AG20443 (cell line): ENCODE measurements at places on chromosomes 2 and 18.

DNA sequence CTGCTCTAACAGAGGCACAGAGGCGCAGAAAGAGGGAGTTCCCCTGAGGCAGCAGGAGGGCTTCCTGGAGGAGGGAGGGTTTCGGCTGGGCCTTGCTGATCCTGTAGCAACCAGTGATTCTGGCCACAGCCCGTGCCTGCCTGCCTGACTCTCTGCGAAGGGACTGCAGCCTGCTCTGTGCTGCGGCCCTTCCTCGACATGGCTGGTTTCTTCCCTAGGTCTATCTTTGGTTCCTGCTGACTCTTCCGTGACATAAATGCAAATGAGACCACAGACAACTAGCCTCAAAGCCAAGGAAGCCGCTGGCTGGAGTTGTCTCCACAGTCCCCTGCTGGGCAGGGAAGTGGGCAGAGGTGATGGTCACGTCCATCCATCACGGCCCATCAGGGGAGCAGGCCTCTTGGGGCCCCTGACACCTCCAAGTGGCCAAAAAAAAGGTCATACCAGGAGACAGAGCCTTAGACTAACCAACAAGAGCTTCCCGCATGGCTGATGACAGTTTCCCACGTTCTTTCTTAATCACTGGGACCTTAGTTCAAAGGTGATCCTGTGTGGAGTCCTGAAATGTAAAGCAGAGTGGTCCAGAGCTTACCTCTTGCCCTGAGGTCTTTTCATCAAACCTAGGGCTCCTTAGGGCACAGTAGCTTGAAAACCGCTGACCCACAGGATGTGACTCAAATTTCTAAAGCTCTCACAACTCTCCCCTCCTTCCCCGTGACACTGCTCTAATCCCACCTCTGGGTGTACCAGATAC is 55.3 kb downstream of the HS1BP3 start:
- DNase-seq: no peak

- DNase-seq: peak; percentile 75
Measured at GRCh38 chr2:106990297-106990696, 104.3 kb upstream of the ST6GAL2 start.

- DNase-seq: no peak
Measured at GRCh38 chr2:223669453-223670225, 67.5 kb upstream of the SCG2 start.

GRCh38 chr2:207161247-207162123 is 4.3 kb downstream of the KLF7 start:
- peak; percentile 20 for DNase-seq

- DNase-seq: no peak
Measured at GRCh38 chr18:24989760-24990593, 362.0 kb downstream of the ZNF521 start.

DNA sequence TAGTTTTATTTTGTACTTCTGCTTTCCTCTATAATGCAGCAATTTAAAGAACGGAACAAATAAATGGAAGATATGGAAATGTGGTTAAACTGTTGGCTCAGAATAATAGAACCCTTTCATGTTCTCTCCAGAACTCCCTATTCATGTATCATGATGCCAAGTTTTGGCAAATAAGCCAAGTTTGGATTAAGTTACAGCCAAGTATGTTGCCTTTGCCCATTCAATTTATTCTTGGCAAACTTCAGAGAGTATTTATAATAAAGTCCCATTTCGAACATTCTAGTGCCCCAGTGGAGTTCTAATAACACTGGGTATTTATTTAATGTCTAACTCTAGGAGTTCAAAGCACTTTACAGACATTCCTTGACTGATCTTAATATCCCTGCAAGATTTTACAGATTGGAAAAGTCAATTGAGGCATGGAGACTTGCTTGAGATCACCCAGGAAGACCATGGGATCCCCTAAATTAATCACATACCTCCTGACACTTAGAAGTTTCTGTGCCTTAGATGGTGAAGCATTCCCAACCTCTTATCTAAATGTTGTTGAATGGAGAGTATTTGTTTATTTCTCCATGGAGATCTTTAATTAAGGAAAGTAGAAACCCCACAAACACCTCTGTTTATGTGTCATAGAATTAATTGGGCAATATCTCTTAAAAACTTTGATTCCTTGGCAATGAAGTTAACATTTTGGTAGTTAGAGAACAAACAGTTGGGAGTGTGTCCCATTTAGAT is 106.7 kb downstream of the ACKR3 start:
- DNase-seq: no peak

GRCh38 chr18:40576507-40577115 is 1378.4 kb upstream of the PIK3C3 start:
- DNase-seq: no peak

DNA sequence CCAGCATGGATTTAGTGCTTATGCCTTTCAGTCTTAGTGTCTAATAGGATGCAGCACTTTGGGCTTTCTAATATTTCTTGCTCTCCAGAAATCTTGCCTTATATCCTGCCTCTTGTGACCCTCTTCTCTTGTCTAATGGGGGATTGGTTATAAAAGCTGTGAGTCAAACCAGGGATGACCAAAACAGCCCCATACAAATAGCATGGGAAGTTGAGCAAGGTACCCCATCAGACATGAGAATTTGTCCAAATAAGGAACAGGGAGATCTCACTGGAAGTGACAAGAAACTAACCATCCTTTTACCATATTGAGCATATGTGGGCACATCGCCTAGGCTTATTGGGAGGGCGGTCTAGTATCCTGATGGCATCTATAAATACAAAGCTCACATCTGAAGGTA is 78.8 kb upstream of the BZW1 start:
- no peak for DNase-seq

- DNase-seq: no peak
Measured at GRCh38 chr2:85802354-85803103, 48.7 kb downstream of the ATOH8 start.

- peak; percentile 16 for DNase-seq
Measured at GRCh38 chr18:67385455-67385854, 131.1 kb downstream of the DSEL start.

- DNase-seq: no peak
Measured at GRCh38 chr2:85952196-85952734, 63.5 kb upstream of the ST3GAL5 start.

- DNase-seq: peak; percentile 22
Measured at GRCh38 chr2:105712981-105713596, 31.6 kb upstream of the NCK2 start.

DNA sequence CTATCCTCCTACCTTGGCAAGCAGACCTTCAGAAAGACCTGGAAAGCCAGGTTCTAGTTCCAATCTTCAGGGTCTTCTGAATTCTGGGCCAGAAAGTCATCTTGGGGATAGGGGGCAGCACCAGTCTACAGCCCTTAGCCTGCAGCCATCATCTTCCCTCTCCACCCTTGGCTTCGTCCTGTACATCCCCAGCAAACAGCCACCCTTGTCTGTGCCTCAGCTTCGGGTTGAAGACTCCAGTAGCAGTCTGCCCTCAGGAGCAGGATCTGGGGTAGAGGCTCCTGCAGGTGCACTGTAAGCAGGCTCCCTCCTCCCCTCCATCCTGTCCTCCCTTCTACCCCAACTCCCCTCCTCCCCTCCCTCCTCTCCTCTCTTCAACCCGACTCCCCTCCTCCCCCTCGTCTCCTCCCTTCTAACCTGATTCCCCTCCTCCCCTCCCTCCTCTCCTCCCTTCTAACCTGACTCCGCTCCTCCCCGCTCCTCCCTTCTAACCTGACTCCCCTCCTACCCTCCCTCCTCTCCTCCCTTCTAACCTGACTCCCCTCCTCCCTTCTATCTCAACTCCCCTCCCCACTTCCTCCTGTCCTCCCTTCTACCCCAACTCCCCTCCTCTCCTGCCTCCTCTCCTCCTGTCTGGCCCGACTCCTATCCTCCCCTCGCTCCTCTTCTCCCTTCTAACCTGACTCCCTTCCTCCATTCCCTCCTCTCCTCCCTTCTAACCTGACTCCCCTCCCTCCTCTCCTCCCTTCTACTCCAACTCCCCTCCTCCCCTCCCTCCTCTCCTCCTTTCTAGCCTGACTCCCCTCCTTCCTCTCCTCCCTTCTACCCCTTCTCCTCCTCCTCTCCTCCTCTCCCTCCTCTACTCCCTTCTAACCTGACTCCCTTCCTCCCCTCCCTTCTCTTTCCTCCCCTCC is 90.1 kb upstream of the SMAD2 start:
- no peak for DNase-seq

DNA sequence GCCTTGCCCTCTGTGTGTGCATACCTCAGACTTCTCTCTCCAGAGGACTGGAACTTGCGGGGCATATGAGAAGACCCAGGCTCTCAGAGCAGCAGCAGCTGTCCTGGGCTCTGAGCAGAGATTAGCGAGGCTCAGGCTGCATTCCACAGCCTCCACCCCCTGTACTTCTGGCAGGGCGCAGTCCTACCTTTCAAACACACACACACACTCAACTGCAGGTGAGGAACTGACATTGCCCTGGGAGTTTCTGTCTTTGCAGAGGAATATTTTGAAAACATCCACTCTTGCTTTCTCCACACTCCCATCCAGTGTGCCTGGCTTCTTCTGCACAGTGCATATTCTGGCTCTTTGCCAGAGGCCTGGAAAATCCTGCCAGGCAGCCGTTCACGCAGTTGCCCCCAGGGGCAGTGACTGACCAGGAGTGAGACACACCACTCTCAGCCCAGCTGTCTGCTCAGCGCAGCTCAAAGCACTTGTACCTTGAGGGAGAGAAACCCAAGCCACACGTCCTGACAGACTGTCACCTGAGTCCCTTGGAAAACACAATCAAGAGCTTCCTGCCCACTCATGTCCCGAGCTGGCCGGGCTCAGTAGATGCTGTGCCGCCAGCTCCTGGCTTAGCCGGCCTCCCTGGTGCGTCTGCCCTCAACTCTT is 460.8 kb downstream of the RNF144A start:
- DNase-seq: no peak

DNA sequence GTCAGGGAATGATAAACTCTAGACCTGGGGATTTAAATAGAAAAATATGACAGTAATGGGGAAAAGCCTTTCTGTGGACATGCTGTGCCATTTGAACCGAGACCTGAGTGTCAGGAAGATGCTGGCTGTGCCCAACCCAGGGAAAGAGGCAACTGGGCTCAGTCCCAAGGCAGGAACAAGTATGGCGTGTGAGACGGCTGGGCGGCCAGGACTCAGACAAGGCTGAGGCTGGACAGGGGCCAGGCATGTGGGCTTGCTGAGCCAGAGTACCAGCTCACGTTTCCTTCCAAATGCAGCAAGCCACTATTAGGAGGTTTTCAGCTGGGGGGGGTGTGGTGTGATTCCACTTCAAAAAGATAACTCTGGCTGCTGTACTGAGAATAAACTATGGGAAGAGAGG is 92.4 kb downstream of the INPP5D start:
- DNase-seq: peak; percentile 66

- DNase-seq: no peak
Measured at GRCh38 chr2:140639628-140640027, 1491.2 kb downstream of the LRP1B start.

GRCh38 chr2:232369126-232369951 is 9.2 kb upstream of the ALPP start:
- DNase-seq: no peak

DNA sequence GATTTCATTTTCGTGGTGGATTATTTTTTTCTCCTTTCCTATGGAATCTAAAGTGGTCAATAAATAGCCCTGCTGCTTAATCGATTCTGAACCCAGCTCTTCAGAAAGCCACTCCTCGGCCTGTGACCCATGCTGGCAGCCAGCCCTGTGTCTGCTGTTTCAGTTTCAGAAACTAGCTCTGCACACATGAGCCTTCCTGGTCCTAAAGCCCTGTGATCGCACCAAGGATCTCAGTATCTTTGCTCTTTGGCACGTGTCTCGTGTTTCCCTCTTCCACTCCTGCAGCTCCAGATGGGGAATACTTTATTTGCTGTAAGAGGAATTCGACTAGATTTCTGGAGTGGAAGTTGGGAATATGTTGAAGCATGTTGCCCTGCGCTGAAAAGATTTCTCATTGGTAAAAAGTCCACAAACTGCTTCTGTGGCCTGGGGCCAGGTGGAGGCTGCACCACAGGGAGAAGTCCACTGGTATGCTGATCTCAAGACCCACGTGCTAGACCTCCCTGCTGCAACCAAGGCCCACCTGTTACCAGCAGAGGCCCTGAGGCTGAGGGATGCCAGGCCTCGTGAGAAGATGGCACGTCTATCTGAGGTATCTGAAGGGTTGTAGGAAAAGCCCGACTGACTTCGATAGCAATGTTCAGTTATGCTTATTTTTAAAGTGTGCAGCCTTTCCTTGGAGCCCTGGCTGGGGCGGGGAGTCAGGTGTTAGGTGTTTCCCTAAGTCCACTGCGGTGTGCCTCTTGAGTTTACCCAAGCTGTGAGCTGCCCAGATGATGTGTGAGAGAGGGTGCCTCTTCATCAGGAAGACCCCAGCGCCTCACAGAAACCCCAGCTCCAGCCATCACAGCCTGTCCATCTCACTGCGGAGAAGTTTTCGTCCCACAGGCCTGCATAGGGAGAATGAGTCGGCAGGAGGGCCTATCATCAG is 33.6 kb upstream of the CELF4 start:
- no peak for DNase-seq

- DNase-seq: no peak
Measured at GRCh38 chr2:75233965-75234364, 34.6 kb upstream of the TACR1 start.

- DNase-seq: no peak
Measured at GRCh38 chr18:50311650-50312049, 24.2 kb upstream of the CXXC1 start.

DNA sequence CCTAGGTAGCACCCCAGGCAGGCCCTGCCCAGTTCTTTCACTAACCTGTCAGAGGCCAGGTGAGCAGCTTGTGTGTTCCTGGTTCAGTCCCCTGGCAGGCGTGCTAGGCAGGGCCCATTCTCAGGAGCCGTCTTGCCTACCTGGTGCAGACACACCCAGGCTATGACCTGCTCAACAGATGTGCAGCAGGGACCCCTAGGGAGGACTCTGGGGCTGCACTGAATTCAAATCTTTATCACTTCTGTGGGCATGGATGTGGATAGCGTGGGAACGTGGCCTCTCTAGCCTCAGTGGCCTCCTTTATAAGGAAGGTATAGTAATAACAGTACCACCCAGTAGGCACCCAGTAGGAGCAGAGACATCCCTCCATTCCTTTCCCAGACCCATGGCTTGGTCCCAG is 48.4 kb downstream of the PLEKHB2 start:
- no peak for DNase-seq

DNA sequence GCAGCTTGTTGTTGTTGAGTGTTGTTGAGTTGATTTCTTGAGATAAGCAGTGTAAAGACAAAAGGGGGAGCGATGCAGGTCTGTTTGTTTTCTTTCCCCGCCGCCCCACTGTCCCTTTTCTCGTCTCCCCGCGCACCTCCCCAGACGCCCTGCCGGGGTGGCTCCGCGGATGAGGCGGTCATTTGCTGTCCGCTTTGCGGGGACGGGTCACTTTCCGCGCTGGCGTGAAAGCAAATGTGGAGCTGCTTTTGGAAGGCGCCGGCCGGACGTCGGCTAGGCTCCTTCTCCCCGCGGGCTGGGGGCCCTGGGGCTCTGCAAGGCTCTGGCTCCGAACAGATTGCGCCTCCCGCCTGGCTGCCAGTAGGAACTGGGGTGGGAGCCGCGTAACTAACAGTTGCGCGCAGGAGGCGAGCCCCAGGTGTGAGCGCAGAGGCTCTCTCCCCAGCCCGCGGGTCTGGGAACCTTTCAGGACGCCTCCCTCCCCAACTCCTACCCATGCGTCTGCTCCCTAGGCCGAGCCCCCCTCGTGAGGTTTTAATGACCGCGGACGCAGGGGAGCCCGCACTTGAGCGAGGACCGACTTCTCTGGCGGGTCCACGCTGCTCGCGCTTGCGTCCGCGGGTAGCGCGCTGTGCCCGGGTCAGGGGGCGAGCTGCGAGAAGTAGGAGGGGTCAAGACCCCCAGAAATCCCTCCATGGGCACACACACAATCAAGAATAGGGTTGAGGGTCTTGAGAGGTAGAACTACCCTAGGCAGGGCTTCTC is 146.6 kb downstream of the MEIS1 start:
- DNase-seq: peak; percentile 50

GRCh38 chr2:95698146-95698545 is 106.3 kb downstream of the TRIM43 start:
- peak; percentile 37 for DNase-seq

- DNase-seq: no peak
Measured at GRCh38 chr2:9812945-9813311, 30.3 kb upstream of the TAF1B start.
